ENCODE measurements at places on chromosomes 6 and 20. TPM values are rescaled to one million over a fixed set of nuclear protein-coding genes. Genes with fewer than 3 reads are reported as not detected.

Gene TRIM10
- not detected for total RNA-seq

DNA sequence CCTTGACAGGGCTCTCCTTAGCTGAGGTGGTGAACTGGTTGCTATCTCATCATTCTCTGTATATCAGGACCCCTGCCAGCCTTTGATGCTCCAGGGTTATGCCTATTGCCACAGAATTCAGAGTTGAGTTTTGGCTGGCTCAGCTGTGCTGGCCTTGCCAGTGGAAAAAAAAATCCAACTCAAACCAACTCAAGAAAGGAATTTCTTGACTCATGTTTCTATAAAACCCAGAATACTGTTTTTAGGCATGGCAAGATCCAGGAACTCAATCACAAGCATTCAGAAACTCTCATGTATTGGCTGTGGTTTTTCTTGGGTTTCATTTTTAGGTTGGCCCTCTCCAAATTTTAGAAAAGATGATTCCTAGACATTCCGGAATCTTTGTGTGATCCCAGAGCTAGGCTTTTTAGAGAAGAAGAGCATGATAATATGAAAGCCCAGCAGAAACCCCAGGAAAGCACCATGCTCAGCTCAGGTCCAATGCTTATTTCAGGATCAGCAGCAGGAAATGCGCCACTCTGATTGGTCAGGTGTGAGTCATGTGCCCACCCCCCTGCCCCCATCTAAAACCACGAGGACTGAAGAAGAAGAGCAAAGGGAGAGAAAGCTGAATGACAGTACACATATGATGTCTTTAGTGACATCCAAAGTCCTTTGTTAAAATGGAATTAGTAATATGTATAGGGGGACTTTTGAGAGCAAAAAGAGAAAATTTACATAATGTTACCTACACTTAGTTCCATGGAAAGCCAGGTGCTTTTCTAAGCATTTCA is 122.9 kb downstream of the RNF144B start:
- no peak for DNase-seq

DNA sequence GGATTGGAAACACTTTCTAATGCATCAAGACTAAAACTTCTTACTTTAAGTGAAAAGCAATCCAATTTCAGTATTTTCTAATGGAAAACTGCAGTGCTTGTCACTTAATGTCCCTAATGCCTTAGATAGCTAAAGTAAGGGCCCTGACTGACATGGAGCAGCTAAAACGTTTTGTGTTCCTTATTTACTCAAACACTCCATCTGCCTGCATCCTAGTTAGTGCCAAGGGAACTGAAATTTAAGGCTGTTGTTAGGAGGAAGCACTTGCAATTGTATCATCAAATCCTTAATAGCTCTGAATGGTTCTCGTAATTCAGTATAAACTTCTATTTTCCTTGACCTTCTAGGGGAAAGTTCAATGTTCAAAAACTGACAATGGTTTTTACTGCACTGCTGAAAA is 127.4 kb downstream of the GJA10 start:
- no peak for DNase-seq

Gene LRRC73
- 0.20 TPM for total RNA-seq

GRCh38 chr20:46293084-46293483 is 15.2 kb downstream of the CDH22 start:
- DNase-seq, result no peak

DNA sequence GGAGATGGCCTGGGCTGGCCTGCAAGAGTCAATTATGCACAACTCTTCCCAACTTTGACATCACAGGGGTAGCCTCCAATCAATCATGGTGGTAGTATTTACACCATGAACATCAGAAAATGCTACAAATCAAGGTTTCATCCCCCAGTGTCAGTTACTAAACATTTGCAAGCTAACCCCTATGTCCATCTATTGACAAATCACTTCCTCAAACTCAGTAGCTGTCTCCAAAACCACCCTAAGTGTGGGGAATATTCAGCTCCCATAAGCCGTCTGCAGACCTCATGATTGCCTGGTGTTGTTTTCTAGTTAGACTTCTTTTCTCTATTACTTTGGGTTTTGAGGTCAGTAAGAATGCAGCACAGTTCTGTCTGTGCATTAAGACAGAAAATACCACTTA is 200.8 kb upstream of the RIN2 start:
- no peak for DNase-seq

DNA sequence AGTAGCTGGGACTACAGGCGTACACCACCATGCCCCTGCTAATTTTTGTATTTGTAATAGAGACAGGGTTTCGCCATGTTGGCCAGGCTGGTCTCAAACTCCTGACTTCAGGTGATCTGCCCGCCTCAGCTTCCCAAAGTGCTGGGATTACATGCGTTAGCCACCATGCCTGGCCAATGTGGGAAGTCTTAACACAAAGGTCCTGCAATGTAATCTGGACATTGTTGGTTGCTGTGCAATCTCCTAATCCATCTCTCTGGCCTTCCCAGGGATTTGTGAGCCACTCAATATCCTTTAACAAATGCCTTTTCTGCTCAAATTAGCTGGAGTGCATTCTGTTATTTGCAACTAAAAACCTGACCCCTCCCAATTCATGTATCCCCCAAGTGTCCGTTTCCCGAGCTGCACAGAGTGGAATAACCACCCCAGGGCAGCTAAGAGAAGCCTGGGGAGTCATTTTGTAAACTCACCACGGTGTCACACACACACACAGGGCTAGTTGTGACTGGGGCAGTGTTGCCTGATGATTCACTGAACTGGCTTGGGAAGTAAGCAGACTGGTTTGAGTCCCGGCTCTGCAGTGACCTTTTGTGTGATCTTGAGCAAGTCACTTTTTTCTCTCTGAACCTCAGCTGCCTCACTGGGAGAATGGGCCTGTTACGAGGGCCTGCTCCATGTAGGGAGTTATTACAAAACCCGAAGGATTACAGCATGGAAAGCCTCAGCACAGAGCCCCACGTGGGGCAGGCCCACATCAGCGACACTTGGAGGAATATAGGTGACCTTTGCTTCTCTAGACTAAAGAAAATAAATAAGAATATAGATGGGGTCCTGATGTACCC is 152.3 kb downstream of the ZMYND8 start:
- DNase-seq, result no peak

- no peak for DNase-seq
These were observed 108.0 kb upstream of the FOXO3 start for GRCh38 chr6:108452711-108453195.

Gene ECT2L
- total RNA-seq, result not detected

DNA sequence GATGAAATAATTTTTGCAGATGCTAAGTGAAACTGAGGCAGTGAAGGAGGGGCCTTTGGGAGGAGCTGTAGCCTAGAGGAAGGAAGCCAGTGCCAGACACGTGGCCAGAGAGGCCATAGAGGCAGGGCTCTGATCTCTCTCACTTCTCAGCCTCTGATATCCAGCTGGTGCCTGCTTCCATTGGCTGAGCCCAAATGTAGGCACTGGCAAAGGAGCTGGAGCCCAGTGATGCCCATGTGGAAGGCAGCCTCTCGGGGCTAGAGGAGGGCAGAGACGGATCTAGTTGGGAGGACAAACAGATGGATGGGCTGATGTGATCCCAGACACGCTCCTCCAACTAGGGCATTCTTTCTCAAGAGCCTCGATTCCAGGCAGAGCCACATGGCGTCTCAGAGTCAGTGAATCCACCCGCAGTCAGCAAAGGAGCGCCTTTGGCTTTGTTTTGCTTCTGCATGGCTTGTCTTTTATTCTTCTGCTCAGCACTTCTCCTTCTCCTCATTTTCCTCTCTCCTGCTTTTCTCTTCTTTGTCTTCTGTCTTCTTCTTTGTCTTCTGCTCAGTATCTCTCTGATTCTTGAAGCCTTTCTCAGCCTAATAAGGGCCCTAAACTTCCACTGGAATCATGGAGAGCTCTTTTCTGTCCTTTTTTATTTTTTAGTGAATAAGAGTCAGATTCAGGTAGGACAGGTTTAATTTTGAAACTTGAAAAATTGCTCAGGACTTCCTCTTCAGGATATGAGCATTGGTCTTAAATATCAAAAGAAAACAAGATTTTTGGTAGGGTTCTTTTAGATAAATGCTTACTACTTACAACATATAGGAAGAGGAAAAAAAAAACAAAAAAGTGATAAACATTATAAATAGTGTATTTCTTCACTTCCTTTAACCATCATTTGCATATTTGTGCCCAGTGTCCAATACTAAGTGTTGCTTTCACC is 41.8 kb downstream of the CYP24A1 start:
- DNase-seq, result no peak

Gene PNLDC1
- total RNA-seq, result 0.49 TPM

GRCh38 chr20:50320901-50321796 is 130.5 kb downstream of the CEBPB start:
- DNase-seq, result peak; percentile 91

DNA sequence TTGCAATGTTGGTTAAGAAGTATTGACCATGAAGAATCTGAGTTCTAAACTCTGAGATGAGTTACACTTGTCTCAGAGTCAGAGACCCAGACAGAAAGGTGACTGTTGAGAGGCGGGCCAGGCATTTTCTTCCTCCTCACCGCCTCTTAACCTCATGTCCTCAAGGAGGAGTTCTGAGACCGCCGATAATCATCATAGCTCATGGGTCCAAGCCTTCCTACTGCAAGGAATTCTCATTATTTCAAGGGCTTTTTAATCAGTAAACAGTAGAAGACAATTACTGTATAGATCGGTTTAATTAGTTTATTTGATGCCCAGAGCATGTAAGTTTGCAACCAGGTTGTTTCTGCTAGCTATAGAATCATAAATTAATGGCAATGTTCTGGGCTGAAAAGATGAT is 382.4 kb upstream of the MMS22L start:
- no peak for DNase-seq

DNA sequence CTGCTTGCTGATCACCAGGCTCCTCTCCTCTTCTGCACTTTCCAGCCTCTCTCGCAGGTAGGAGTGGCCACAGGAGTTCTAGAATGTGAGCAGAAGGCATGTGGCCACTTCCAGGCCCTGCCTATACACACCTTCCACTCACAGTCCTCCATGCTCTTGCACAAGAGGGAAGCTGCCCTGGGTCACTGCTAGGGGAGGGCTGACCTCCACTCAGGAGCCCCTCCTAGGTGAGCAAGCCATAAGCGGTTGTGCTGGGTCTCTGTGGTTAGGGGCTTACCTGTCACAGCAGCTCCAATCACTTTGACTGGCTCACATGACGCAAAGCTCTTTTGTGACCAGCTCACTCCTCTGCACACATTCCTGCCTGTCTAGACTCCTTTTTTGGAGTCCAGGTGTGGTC is 68.2 kb downstream of the TMEM242 start:
- DNase-seq, result no peak

DNA sequence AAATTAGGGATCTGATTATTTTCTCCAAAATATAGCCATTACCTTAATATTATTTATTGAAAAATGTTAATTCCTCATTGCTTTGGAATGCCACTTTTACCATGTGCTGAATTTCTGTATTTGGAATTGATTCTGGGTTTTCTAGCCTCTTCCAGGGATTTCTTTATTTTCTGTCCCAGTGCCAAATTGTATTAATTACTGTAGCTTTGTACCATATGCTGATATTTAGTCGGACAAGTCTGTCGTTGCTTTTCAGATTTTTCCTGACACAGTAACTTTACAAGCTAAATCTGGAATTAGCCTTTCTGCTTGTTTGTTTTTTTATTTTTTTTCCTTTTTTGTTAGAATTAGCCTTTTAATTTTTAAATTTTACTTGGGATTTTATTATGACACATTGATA is 10.9 kb upstream of the TMEM14B start:
- no peak for DNase-seq

Gene IMPG1
- not detected for total RNA-seq

- no peak for DNase-seq
These were observed 101.0 kb upstream of the VSTM2L start for GRCh38 chr20:37801921-37802320.

- DNase-seq, result no peak
These were observed 297 bp downstream of the POM121L2 start for GRCh38 chr6:27311806-27312145.

DNA sequence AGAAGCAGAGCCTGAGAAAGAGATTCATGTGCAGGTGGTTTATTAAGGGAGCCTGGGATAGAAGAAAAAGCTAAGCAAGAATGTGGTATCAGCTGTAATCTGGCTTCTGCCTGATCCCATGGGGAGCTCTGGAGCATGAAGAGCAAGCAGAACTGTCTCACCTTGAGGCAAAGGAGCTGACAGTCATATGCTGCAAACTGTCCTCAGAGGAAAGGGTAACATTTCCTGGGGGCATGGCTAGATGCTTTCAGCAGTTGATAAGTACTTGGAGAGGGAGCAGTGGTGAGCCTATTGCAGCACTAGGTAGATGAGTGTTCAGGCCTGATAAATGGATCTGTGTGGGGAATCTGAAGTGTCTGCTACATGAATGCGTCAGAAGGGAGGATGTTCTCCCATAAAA is 621.5 kb upstream of the BTBD3 start:
- DNase-seq, result no peak

GRCh38 chr6:17432356-17432755 is 39.0 kb downstream of the CAP2 start:
- no peak for DNase-seq

GRCh38 chr6:105759015-105759414 is 327.1 kb upstream of the PRDM1 start:
- no peak for DNase-seq

DNA sequence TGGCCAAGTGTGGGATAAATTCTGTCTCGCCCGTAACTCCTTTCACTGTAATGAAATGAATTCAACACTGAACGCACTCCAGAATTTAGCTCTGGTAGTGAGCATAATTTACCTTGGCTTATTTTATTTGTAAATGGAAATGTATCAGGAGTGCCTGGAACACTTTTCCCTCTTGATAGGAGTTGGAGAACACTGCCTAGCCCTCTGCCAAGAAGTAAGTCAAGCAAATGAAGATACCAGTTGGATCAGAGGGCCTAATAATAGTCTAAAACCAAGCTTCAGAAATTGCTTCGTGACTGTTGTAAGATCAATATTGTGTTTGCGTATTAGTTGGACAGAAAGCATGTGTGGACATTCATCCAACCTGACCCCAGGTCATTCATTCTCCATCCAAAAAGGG is 64.6 kb upstream of the TPD52L1 start:
- no peak for DNase-seq

DNA sequence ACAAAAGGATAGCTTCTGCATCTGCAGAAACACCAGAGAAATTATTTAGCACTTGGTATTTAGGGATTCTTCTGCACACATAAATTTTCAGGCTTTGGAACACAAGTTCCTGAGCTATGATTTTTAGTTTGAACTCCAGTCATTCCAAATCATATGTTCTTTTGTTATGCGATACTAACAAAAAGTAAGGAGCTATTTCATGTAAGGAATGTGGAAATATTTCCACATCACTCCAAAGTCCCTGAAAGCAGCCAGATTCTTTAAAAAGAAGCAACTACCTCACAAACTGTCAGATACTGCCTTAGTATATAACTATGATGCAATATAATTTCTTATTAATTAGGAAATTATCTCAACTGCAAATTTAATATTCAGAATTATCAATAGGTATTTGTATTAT is 106.9 kb downstream of the RNGTT start:
- DNase-seq, result no peak

Gene SRMS
- total RNA-seq, result not detected

Gene PLN
- total RNA-seq, result 158 TPM

Gene APOM
- total RNA-seq, result 1.9 TPM

- no peak for DNase-seq
These were observed 37.1 kb downstream of the PPP1R16B start for GRCh38 chr20:38842558-38842981.

Gene CLPSL2
- total RNA-seq, result not detected

All from psoas muscle (tissue), 8 donors.